ENCODE measurements at places on chromosomes 3 and 15. TPM values are rescaled to one million over a fixed set of nuclear protein-coding genes. Genes with fewer than 3 reads are reported as not detected.
A peak's percentile ranks its signal among the peaks of the same experiment; 100 is the strongest.

GRCh38 chr3:13012221-13012691 is 61.0 kb downstream of the IQSEC1 start:
- DNase-seq = peak; percentile 89

- DNase-seq = no peak
Observed at GRCh38 chr3:104245261-104245660, 1121.4 kb upstream of the ALCAM start.

Gene PIF1
- total RNA-seq = 1.2 TPM

- no peak for DNase-seq
Observed at GRCh38 chr3:30836141-30836540, 58.3 kb downstream of the GADL1 start.

GRCh38 chr15:92277776-92278175 is 115.9 kb upstream of the ST8SIA2 start:
- no peak for DNase-seq

- DNase-seq = no peak
Observed at GRCh38 chr15:42070976-42071350, 23.4 kb downstream of the PLA2G4D start.

Gene SLC28A1
- total RNA-seq = not detected

- no peak for DNase-seq
Observed at GRCh38 chr3:11810276-11810675, 36.4 kb downstream of the TAMM41 start.

- no peak for DNase-seq
Observed at GRCh38 chr3:152364237-152364636, 95.5 kb downstream of the MBNL1 start.

DNA sequence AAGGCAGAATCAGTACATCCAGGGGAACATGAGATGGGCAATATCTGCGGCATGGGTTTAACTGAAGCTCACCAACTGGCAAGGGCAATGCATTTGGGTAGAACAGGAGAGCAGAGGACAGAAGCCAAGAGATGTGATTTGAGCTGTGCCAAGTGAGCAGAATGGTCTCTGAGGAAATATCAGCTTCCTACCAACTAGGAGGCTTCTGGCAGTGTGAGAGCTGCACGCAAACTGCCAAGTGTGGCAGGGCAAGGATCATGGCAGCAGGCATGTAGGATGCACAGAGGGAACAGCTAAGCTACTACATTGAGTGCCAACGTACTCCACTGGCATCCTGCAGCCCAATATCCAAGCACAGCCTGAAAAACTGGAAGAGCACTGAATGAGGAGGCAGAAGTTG is 1036.5 kb downstream of the TUSC7 start:
- DNase-seq = no peak

GRCh38 chr15:97678656-97679055 is 281.8 kb upstream of the ARRDC4 start:
- no peak for DNase-seq

GRCh38 chr3:146953511-146953981 is 348.4 kb upstream of the PLSCR5 start:
- no peak for DNase-seq

DNA sequence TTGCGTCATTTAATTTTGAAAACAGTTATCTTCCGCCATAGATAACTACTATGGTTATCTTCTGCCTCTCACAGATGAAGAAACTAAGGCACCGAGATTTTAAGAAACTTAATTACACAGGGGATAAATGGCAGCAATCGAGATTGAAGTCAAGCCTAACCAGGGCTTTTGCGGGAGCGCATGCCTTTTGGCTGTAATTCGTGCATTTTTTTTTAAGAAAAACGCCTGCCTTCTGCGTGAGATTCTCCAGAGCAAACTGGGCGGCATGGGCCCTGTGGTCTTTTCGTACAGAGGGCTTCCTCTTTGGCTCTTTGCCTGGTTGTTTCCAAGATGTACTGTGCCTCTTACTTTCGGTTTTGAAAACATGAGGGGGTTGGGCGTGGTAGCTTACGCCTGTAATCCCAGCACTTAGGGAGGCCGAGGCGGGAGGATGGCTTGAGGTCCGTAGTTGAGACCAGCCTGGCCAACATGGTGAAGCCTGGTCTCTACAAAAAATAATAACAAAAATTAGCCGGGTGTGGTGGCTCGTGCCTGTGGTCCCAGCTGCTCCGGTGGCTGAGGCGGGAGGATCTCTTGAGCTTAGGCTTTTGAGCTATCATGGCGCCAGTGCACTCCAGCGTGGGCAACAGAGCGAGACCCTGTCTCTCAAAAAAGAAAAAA is 1.2 kb downstream of the B2M start:
- DNase-seq = peak; percentile 88

DNA sequence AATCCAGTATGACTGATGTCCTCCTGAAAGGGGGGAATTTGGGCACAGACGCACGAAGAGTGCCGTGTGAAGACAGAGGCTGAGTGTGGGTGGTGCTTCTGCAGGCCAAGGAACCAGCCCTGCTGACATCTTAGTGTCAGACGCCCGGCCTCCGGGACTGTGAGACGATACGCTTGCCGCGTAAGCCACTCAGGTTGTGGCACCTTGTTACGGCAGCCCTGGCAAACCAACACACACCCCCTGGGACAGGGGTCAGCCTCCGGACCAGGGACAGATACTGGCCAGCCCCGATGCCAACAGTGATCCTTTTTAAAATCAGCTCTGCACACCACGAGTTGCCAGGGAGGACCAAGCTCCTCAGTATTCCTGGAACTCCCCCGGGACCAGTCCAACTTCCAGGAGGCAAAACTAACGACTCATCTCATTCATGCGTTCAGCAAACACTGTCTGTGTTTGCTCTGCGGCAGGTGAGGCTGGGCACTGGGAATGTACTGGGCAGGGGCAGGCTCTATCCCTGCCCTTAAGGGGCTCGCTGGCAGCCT is 21.2 kb upstream of the PIGZ start:
- DNase-seq = peak; percentile 46

DNA sequence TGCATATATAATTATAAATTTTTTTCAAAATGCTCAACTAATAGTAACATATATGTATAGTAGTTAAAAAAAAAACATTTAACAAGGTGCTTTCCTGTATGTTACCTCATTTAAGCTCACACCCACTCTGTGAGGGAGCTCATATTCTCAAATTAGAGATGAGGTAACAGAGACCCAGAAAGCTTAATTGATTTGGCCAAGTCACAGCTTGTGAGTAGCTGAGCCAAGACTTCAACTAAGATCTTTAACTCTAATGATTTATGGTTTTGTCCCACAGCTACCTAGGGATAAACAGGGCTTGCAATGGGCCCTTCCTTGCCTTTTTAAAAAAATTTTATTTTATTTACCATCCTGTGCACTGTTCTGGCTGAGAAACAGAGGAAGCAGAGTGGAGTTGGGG is 230.0 kb upstream of the GOLIM4 start:
- DNase-seq = no peak

Gene SPATA12
- total RNA-seq = not detected
